ENCODE measurements at places on chromosomes 7 and 10.

DNA sequence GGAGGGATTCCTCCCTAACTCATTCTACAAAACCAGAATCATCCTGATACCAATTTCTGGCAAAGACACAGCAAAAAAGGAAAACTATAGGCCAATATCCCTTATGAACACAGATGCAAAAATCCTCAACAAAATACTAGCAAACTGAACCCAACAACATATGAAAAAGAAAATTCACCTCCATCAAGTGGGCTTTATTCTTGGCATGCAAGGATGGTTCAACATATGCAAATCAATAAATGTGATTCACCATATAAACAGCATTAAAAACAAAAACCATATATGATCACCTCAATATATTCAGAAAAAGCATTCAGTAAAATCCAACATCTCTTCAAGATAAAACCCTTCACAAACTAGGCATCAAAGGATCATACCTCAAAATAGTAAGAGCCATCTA is 23.5 kb downstream of the SNX13 start:
- DNase-seq = no peak

GRCh38 chr10:69659241-69660038 is 29.4 kb downstream of the FAM241B start:
- no peak for DNase-seq

GRCh38 chr10:33189363-33189762 is 145.1 kb downstream of the NRP1 start:
- no peak for DNase-seq

DNA sequence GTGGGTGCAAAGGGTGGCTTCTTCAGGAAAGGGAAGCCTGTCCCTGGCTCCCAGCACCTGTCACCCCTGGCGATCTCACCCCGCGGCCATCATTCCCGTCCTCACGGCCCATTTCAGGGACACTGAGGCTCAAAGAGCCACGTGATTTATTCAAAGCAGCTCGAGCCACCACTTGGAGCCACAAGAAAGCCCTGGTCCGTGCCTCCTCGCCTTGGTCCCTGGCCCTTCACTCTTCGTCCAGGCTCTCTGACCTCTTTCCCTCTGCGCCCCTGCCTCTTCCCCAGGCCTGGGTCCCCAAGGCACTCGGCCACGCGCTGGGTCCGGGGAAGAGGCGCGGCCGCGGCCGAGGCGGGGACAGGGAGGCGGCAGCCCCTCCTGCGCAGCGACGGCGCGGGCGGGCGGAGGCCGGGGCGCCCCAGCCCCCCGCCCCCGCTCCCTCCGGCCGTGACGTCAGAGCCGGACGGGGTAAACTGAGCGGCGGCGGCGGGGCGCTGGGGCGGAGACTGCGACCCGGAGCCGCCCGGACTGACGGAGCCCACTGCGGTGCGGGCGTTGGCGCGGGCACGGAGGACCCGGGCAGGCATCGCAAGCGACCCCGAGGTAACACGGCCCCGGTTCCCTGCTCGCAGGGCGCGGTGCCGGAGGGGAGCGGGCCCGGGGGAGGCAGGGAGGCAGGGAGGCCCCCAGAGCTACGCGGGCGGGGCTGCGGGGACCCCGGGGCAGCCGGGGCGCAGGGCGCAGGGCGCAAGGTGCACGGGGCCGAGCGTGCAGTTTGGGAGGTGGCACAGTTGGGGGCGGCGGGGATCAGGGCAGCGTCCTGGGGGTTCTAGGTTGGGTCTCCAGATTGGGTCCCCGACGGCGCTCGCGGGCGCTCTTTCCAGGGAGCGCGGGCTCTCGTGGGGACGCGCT is at the start of gene SLC18A2:
Gene SLC18A2, plus strand, starts transcription at position 494 of the 909 bp plus-strand sequence. CDS start 580 bp downstream, outside the sequence.
- no peak for DNase-seq
